ENCODE measurements at places on chromosomes 2 and 18.

GRCh38 chr2:216855605-216856004, 4.3 kb downstream of the TNP1 start:
- DNase-seq: no peak

- DNase-seq: no peak
Observed at GRCh38 chr2:84886791-84887190, 5.9 kb upstream of the TRABD2A start.

- DNase-seq: no peak
Observed at GRCh38 chr2:205723179-205723578, 40.9 kb downstream of the NRP2 start.

GRCh38 chr2:155043097-155043496, 344.6 kb downstream of the KCNJ3 start:
- DNase-seq: no peak
